ENCODE measurements at places on chromosomes 11 and 22.
A peak's percentile ranks its signal among the peaks of the same experiment; 100 is the strongest.

GRCh38 chr11:128807909-128808308 is 59.2 kb downstream of the KCNJ1 start:
- DNase-seq = no peak

DNA sequence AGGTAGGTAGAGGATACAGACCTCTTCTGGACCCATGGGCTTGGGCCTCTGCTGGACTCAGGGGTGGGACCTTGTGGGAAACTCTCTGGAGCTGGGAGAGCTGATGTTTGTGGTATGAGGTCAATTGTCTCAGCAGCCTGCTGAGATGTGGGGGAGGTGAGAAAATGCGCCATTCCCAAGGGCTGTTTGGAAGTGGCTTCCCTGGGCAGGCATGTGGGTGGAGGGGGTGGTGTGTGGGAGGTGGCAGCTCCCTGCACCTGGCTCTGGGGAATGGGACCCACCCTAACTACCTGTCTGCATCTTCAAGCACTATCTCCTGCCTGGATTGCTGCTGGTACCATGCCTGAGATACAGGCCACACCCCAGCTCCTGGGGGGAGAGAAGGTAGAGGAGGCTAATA is 97.4 kb upstream of the THY1 start:
- DNase-seq = no peak

- DNase-seq = no peak
These were observed 131.7 kb downstream of the VPREB1 start for GRCh38 chr22:22376352-22376706.

DNA sequence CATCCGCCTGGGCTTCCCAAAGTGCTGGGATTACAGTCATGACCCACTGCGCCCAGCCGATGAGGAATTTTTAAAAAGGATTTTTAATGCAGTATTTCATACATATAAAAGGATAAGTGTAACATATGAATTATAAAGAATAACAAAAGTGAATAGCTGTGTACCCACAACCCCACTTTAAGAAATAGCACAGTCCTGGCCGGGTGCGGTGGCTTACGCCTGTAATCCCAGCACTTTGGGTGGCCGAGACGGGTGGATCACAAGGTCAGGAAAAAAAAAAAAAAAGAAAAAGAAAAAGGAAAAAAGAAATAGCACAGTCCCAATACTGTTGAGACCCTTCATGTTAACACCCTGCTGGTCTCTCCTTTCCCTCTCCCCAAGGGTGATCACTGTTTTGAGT is 54.3 kb upstream of the CABP7 start:
- no peak for DNase-seq

- no peak for DNase-seq
These were observed 2084.3 kb downstream of the LRRC4C start for GRCh38 chr11:39374963-39375698.

DNA sequence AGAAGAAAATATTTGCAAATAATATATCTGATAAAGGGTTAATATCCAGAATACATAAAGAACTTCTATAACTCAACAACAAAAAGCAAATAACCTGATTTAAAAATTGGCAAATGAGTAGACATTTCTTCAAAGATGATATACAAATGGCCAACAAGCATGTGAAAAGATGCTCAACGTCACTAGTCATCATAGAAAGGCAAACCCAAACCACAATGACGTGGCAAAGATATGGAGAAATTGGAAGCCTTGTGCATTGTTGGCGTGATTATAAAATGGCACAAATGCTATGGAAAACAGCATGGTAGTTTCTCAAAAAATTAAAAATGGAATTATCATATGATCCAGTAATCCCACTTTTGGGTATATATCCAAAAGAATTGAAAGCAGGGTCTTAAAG is 466.3 kb downstream of the TBC1D22A start:
- no peak for DNase-seq

- no peak for DNase-seq
These were observed 31.7 kb downstream of the INSC start for GRCh38 chr11:15146271-15147003.

GRCh38 chr11:11876458-11876857 is 34.7 kb downstream of the USP47 start:
- DNase-seq = no peak

DNA sequence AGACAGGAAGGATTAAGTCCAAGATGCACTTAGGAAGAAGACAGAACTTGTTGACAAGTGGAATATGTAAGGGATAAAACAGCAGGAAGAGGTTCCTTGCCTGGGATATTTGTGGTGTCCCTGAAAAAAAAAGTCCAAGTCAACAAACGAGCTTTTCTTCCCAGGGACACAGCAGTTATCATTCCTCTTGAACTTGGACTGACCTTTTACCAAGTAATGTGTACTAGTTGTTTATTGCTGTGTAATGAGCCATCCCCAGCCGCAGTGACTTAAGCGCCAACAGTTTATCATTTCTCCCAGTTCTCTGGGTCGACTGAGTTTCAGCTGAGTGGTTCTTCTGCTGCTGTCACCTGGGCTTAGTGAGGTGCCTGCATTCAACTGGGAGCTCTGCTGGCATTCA is 37.0 kb downstream of the KREMEN1 start:
- DNase-seq = no peak

- DNase-seq = no peak
These were observed 35.0 kb downstream of the LRP5 start for GRCh38 chr11:68347345-68347744.

- DNase-seq = peak; percentile 62
These were observed 8.6 kb upstream of the APOBEC3B start for GRCh38 chr22:38973289-38974169.

- DNase-seq = no peak
These were observed 6.8 kb upstream of the OMP start for GRCh38 chr11:77095551-77096490.

GRCh38 chr11:35135222-35135621 is 3.7 kb upstream of the CD44 start:
- DNase-seq = no peak

DNA sequence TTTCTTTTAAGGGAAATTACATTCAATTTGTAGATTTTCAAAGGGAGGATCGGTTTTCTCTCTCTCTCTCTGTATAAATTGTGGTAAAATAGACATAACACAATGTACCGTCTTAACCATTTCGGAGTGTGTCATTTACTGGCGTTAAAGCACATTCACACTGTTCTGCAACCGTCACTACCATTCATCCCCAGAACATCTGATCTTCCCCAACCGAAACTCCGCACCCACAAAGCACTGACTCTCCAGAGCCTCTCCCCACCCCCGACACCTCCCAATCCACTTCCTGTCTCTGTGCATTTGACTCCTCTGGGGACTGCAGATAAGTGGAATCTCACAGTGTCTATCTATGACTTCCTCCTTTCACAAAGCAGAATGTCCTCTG is 15.9 kb upstream of the GRAMD4 start:
- DNase-seq = no peak

DNA sequence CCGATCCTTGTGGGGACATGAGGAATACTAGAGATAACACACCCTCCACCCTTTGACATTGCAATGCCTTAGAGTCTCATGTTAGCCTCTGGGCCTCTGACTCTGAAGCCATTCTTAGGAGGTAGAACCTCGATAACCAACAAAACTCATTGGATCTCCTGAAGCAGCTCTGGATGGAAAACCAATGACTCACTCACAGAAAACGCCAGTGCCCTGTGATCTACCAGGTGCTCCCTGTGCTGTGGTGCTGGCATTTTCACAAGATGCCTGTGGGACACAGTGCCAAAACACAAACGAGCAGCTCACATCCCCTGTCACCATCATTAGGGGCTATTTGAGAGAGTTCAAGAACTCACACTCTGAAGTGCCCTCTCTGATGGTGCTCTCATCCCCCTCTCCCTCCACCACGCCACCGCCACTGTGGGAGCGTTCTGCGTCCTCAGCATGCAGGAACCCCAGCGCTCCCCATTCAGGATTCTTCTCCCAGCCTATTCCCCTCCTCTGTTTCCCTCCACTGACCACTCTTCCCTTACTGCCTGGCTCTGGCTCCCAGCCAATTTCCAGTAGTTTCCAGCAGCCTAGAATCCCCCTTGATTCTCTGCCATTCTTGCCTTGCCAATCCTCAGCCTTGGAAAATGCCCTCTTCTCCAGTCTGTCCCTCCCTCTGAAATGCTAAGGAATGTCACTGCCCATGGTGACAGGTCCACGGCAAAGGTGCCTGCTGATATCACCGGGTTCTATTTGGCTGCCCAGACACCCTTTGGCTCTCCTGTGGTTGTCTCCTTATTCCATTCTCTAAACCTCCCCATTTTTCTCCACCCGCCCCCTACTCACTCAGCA is 4.7 kb upstream of the POLD4 start:
- DNase-seq = no peak

DNA sequence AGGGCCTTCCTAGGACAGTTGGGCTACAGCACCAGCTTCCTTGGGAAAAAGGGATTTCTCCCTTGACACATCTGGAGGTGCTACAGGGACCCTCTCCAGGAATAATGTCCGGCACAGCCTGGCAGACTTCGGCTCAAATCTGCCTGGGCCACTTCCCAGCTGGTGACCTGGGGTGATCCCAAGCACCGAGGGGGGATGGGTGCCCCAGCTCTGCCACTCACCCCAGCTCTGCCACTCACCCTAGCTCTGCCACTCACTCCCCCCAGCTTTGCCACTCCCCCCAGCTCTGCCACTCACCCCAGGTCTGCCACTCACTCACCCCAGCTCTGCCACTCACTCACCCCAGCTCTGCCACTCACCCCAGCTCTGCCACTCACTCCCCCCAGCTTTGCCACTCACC is 9.9 kb downstream of the OSBPL5 start:
- no peak for DNase-seq

DNA sequence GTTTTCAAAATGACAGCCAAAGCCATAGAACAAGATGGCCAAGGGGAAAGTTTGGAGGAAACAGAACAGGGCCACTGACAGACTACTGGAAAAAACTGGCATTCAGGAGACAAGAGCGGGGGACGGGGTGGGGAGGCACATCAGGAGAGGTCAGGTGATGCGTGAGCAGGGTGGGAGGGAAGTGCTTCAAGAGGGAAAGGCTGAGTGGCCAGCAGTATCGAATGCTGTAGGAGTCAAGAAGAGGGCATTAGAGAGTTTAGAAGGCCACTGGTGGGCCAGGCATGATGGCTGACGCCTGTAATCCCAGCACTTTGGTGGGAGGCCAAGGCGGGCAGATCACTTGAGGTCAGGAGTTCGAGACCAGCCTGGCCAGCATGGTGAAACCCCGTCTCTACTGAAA is 8.2 kb downstream of the GTPBP1 start:
- no peak for DNase-seq

GRCh38 chr11:93524858-93525257 is 18.3 kb downstream of the SMCO4 start:
- DNase-seq = no peak

DNA sequence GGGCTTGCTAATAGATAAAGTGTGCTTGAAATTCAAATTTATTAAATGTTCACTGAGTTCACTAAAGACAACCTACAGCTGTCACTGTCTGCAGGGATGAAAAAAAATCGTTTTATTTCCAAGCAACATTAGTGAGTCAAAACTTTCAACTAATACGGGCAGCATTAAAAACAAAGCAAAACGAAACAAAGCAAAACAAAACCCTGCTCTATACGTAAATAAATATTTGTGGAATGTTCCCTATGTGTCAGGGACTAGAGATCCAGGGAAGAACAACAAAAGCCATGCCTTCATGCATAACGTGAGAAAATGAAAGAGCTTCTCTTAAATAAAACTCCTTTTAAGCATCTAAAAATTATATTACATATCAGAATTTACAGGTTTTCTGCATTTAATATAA is 553 bp downstream of the NAALAD2 start:
- DNase-seq = no peak

DNA sequence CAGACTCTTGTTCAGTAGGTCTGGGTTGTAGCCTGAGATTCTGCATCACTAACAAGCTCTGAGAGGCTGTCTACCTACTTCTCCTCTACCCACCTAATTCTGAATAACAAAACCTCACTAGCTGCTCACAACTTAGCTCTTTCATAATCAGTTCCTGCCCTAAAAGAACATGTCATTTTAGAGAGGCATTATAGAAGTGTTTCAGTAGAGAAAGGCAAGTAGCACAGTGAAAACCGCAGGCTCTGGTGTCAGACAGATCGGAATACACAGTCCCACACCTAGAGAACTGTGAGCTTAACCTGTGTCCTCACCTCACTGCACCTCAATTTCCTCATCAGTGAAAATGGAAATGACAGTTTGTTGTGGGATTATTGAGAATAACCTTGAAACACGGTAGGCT is 1337.6 kb upstream of the TENM4 start:
- no peak for DNase-seq

GRCh38 chr11:1462698-1462975 is 23.9 kb downstream of the MOB2 start:
- DNase-seq = no peak

- DNase-seq = peak; percentile 78
These were observed 85.5 kb downstream of the ENTHD1 start for GRCh38 chr22:39808081-39808480.

DNA sequence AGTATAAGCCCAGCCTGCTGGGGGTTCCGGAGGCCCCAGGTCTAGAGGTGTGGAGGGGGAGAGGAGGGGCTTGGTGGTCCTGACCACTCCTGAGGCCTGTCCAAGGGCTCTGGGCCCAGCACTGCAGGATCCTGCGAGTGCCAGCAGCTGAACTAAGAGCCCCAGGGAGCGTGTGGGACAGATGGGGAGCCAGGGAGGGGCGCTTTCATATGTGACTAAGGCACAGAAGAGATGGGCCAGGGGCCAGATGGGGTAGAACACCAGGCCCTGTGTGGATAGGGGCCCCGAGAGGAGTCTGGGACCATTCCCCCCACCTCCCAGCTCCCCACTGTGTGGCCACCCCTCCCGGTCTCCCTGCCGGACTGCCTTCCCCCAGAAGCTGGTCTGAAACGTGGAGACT is 18.4 kb downstream of the MAFF start:
- DNase-seq = no peak

GRCh38 chr11:1072116-1072820 is 2.4 kb upstream of the MUC2 start:
- peak; percentile 8 for DNase-seq

GRCh38 chr11:75689863-75690609 is 21.2 kb upstream of the MAP6 start:
- DNase-seq = no peak

- DNase-seq = no peak
These were observed 8.7 kb downstream of the CD3E start for GRCh38 chr11:118313242-118313641.

DNA sequence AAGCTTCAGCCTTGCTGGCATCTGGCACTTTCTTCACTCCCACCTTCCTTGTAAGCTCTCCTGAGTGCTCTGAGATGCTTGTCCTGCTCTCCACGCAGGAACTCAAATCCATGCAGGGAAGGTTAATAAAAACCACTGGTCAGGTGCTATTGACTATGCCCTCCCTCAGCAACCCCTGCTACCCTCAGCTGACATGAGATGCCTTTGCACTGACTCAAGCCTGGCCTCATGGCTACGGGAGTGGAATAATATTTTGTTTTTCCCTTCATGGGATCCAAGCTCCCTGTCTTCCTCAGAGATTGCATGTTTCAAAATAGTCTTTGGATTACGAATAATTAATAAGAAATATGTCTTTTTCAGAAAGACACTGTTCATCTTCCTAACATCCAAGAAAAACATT is 31.7 kb upstream of the ABCC8 start:
- no peak for DNase-seq

Data from WTC11 (cell line).